ENCODE measurements at places on chromosomes 7 and 10. TPM values are rescaled to one million over a fixed set of nuclear protein-coding genes. Genes with fewer than 3 reads are reported as not detected.

DNA sequence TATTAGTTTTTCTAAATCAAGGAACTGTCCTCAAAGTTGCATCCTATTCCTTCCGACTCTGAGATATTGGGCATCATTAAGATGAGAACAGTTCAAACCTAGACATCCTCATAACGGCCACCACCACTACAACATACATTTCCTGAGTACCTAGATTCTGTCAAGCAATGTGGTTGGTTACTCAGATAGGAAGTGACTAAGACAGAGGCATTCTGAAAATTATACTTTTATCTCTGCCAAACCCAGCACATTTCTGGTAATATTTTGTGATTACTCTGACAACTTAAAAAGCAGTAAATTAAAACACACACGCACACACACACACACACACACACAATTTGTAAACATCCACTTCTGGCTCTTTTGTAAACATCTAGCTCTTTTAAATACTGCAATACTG, 291.2 kb upstream of the MEOX2 start:
- no peaks in the 10 kb centered on the region for H3K36me3 ChIP-seq
- DNase-seq, result no peak
- no peaks in the 10 kb centered on the region for H3K27me3 ChIP-seq
- H3K4me1 ChIP-seq, result no peaks in the 10 kb centered on the region
- H3K4me3 ChIP-seq, result no peak overlapping the region

DNA sequence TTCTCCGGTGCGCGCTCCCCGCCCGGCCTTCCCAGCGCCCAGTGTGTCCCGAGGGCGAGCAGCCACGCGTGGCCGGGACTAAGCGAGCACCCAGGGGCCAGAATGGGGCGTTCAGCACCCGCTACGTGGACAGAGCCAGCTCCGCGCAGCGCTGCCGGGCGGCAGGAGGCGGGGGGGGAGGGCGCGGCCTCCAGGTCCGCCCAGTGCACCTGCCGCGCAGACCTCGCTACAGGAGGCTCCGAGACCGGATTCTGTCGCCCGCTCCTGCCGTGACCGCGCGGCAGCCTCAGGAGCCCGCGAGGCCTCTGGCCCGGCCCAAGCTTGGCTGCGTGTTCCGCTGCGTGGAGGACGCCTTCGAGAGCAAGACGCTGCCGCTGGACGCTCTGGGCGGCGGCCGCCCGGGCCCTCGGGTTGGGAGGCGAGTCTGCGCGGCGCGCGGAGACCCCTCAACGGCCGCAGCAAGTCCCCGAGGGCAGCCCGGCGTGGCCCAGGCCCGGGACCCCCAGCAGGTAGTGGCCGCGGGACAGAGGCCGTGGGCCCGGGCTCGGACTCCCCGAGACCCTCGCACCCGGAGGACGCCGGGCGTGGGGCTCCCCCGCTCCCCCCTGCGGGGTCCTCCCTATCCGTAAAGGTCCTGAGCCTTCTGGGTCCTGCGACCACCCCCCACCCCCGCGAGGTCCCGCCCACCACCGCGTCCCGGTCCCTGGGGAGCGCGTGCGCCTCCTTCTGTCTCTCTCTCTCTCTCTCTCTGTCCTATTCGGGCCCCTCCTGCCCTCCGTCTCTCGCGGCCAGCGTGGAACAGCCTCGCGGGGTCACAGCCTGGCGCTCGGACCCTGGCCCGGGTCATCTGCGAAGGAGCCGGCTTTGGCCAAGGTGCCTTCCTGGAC, 904 bp upstream of the DPYSL4 start:
- no peak overlapping the region for H3K4me3 ChIP-seq
- no peaks in the 10 kb centered on the region for H3K27me3 ChIP-seq
- no peak for DNase-seq
- H3K4me1 ChIP-seq, result no peaks in the 10 kb centered on the region

DNA sequence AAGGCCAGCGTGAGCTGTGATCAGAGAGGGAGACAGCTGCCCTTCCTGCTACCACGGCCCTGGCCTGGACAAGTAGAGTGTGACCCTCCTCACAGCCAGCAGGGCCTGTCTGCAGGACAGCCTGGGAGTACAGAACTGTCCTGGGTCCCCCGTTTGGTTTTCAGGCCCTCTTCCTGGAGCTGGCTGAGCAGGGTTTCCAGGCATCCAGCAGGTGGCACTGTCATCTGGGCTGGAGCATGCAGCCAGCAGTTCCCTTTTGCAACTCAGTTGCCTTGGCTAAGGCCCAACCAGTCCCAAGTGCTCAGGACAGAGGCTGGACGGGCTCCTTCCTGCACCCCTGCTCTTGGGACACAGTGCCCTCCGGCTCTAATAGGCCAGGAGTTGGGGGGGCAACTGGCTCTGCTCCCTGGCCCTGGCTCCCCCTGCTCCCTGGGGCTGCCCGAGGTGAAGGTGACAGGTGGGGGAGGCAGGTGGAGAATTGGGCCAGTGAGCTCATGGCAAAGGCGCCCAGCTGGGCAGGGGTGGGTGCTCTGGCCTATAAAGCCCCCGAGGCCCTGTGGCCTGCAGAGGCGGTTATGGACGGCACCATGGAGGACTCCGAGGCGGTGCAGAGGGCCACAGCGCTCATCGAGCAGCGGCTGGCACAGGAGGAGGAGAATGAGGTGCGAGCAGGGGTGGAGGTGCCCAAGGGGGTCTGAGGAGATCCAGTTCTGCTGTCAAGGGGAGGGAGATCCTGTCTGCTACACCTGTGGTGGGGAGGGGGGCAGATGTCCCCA, at the start of gene ANKRD2:
Gene ANKRD2, plus strand, starts transcription at position 566 of the 776 bp plus-strand sequence. Its CDS starts 10 bp downstream, at position 576.
- peak within 1 kb of the TSS; percentile 93 for H3K27ac ChIP-seq
- H3K27me3 ChIP-seq, result no peaks in the 10 kb centered on the region
- H3K4me3 ChIP-seq, result peak within 1 kb of the TSS; percentile 14
- H3K4me1 ChIP-seq, result peaks cover 60% of the 10 kb centered on the region
- H3K36me3 ChIP-seq, result no peaks in the 10 kb centered on the region
- peak; percentile 62 for DNase-seq

DNA sequence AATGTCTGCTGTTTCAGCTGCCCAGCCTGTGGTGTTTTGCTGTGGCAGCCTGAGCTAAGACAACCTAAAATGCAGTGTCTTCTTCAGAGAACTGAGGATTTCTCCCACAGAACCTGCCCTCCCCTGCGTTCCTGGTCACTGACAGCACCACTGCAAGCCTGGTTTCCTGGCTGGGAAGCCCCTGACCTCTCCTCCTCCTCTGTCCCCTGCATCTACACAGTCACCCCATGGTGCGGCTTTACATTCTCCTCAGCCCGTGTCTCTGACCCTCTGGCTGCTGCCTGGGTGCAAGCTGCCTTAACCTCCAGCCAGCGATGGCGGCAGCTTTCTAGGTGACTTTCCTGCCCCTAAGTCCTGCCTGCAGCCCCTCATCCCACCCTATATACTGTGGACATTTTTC, 337.3 kb upstream of the ZNF32 start:
- peaks cover 19% of the 10 kb centered on the region for H3K27me3 ChIP-seq
- no peaks in the 10 kb centered on the region for H3K36me3 ChIP-seq
- H3K27ac ChIP-seq, result no peak overlapping the region
- H3K4me3 ChIP-seq, result no peak overlapping the region
- no peaks in the 10 kb centered on the region for H3K4me1 ChIP-seq
- no peak for DNase-seq

DNA sequence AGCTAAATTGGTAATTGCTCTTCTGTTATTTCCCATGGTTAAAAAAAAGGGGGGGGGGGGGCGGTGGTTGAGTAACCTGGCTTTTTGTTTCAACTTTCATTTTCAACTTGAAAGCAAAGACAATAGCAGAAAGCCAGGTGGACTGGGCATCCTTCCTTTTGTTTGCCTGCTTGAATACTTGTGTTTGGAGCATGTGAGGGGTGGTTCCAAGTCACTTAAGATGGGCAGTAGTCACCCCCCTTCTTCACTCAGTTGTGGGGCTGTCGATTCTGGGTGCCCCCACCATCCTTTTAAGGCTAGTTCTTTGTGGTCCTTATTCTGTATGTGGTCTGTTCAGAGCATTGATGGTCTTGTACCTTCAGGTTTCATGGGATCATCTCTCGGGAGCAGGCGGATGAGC, 165.6 kb upstream of the PRR15 start:
- no peaks in the 10 kb centered on the region for H3K4me1 ChIP-seq
- no peak for DNase-seq
- H3K27me3 ChIP-seq, result 0 out of 2 replicates have a peak, but pooled peaks cover 7% of the 10 kb centered on the region
- H3K4me3 ChIP-seq, result no peak overlapping the region
- H3K27ac ChIP-seq, result no peak overlapping the region

- H3K27me3 ChIP-seq, result no peaks in the 10 kb centered on the region
- no peaks in the 10 kb centered on the region for H3K36me3 ChIP-seq
- no peak overlapping the region for H3K27ac ChIP-seq
- DNase-seq, result no peak
- no peak overlapping the region for H3K4me3 ChIP-seq
- H3K4me1 ChIP-seq, result no peaks in the 10 kb centered on the region
Observed at GRCh38 chr10:36336315-36336714, 694.2 kb upstream of the FZD8 start.

GRCh38 chr7:30862995-30863705, 48.5 kb upstream of the AQP1 start:
- peaks cover 26% of the 10 kb centered on the region for H3K4me1 ChIP-seq
- no peak overlapping the region for H3K4me3 ChIP-seq
- no peaks in the 10 kb centered on the region for H3K36me3 ChIP-seq
- no peak for DNase-seq

- no peaks in the 10 kb centered on the region for H3K36me3 ChIP-seq
- no peak overlapping the region for H3K4me3 ChIP-seq
- H3K4me1 ChIP-seq, result no peaks in the 10 kb centered on the region
Observed at GRCh38 chr7:96203786-96204185, 118.1 kb downstream of the SLC25A13 start.

GRCh38 chr10:119595676-119596515, 868 bp downstream of the TIAL1 start:
- H3K4me3 ChIP-seq, result peak overlapping the region; percentile 79
- peaks cover 36% of the 10 kb centered on the region for H3K4me1 ChIP-seq
- peaks cover 8% of the 10 kb centered on the region for H3K36me3 ChIP-seq

- no peak overlapping the region for H3K4me3 ChIP-seq
- no peak overlapping the region for H3K27ac ChIP-seq
- no peaks in the 10 kb centered on the region for H3K27me3 ChIP-seq
- DNase-seq, result no peak
Observed at GRCh38 chr7:21317966-21318915, 109.6 kb upstream of the SP4 start.

DNA sequence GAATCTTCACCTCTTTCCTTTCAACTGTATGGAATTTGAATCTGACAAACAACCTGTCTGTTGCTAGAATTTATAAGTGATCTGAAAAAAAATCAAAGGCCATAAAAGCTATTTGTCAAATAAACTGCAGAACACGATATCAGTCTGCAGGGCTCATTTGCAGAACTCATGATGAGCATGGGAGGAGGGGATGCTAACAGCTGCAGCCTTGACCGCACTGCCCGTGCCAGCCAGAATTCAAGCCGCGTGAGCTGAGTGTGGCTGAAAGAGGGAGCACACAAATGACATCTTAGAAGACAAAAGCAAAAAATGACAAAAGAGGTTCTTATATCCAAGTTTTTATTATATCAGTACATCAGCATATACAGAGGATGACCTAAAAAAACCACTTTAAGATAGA, 15.7 kb downstream of the LRRTM3 start:
- no peak overlapping the region for H3K4me3 ChIP-seq
- no peaks in the 10 kb centered on the region for H3K36me3 ChIP-seq
- H3K4me1 ChIP-seq, result no peaks in the 10 kb centered on the region

DNA sequence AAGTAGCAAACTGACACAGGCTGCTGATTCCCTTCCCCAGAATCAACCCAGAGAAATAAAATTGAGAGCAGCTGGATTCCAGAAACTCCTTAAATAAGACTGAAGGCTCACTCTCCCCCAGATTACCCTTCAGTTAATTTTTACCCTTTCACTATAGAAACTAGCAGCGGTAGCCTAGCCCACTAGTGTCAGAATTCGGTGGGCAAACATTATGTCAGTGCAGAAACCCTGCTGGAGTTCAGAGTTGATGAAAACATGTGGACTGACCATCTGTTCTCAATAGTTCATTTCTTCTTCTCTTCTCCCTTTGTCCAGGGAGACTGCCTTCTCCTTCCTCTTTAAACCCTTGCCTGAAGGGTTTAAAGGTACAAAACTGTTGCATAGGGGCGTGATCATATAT, 100.1 kb downstream of the PODXL start:
- H3K27ac ChIP-seq, result no peak overlapping the region
- peaks cover 30% of the 10 kb centered on the region for H3K36me3 ChIP-seq
- H3K27me3 ChIP-seq, result no peaks in the 10 kb centered on the region
- no peak overlapping the region for H3K4me3 ChIP-seq

DNA sequence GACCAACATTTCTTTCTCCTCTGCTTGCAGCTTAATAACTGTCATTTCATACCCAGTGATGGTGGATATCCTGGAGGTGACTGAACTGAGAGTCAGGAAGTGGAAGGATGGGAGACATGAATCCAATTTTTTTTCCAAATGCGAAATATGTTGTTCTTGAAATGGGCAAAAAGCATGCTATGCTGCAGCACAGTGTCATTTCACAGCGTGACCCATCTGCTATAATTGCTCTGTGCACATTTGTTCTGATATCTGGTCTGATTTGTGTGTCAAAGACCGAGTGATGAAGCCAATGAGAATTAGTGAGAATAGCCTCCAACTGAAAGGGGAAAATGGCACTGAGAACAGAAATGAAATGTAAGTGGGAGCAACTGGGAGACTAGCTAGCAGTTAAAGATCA, 329.6 kb upstream of the PHYHIPL start:
- H3K36me3 ChIP-seq, result no peaks in the 10 kb centered on the region
- H3K27me3 ChIP-seq, result no peaks in the 10 kb centered on the region
- H3K4me3 ChIP-seq, result no peak overlapping the region
- DNase-seq, result no peak
- no peak overlapping the region for H3K27ac ChIP-seq

- DNase-seq, result no peak
- H3K4me3 ChIP-seq, result no peak overlapping the region
- no peak overlapping the region for H3K27ac ChIP-seq
- no peaks in the 10 kb centered on the region for H3K36me3 ChIP-seq
Observed at GRCh38 chr10:100447663-100448062, 15.1 kb upstream of the WNT8B start.

DNA sequence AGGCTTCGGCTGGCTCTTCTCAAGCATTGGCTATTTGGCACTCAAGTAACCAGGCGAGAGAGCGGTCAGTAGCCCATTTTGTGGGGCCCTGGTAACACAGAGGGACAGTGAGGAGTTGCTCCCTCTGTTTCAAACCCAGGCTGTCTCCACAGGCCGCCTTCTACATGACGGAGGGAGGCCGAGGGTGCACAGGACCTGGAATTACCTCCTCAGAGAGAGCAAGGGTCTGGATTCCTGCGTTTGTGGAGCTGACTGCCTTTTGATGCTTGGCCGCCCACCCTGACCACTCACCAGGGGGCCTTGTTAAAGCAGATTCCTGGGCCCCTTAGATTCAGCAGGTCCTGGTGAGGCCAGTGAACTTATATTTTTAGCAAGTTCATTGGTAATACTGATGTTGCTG, 12.3 kb downstream of the UPP1 start:
- no peak for DNase-seq
- H3K27me3 ChIP-seq, result no peaks in the 10 kb centered on the region
- H3K36me3 ChIP-seq, result peaks cover 93% of the 10 kb centered on the region
- no peak overlapping the region for H3K4me3 ChIP-seq

- no peaks in the 10 kb centered on the region for H3K36me3 ChIP-seq
- H3K27me3 ChIP-seq, result no peaks in the 10 kb centered on the region
- H3K4me3 ChIP-seq, result no peak overlapping the region
- no peak for DNase-seq
- no peak overlapping the region for H3K27ac ChIP-seq
Observed at GRCh38 chr10:81680359-81680758, 194.6 kb upstream of the NRG3 start.

- H3K4me3 ChIP-seq, result peak overlapping the region; percentile 8
- H3K36me3 ChIP-seq, result no peaks in the 10 kb centered on the region
- peaks cover 44% of the 10 kb centered on the region for H3K4me1 ChIP-seq
- H3K27ac ChIP-seq, result peak overlapping the region; percentile 94
- H3K27me3 ChIP-seq, result no peaks in the 10 kb centered on the region
Observed at GRCh38 chr7:17371671-17372524, 73.4 kb downstream of the AHR start.

Gene ZNF365
- 1.8 TPM for total RNA-seq

Gene LRRD1
- total RNA-seq, result not detected

Gene MYH16
- total RNA-seq, result 11.7 TPM

Gene LLCFC1
- not detected for total RNA-seq

Gene PUS7
- 20.9 TPM for total RNA-seq

Data from PC-9 (cell line).